ENCODE measurements at places on chromosomes 2 and 18.

DNA sequence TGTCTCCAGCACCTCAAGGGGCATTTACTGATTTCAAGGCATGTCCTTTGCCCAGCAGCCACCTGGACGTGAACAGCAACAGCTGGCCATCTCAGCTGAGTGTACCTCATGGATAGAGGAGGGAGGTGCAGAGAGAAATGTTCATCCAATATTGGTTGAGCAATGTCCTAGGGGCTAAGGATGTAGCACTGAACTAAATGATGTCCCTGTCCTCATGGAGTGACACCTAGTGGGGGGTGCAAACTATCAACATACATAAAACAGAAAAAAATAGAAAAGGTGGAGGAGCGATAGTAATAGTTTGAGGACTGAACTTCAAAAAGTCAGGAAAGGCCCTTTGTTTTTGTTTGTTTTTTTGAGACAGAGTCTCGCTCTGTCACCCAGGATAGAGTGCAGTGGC lies 4.8 kb upstream of the UGGT1 start:
- DNase-seq, result no peak

DNA sequence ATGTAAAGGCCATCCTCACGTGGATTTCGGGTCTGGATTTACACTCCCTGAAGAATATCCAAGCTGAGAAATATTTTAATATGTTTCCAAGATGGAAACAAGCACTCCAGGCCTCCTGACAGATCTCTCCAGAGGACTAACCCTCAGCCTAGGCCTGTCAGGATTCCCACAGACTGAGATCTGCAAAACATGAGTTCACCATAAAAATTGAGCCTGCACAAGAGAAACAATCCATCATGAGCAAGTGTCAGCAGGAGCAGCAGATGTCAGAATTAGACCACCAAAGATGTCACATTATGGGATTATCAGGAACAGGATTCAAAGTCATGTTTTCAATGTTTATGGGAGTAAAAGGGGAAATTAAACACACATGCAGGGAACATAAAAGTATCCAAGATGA lies 191.3 kb downstream of the TFCP2L1 start:
- DNase-seq, result no peak

DNA sequence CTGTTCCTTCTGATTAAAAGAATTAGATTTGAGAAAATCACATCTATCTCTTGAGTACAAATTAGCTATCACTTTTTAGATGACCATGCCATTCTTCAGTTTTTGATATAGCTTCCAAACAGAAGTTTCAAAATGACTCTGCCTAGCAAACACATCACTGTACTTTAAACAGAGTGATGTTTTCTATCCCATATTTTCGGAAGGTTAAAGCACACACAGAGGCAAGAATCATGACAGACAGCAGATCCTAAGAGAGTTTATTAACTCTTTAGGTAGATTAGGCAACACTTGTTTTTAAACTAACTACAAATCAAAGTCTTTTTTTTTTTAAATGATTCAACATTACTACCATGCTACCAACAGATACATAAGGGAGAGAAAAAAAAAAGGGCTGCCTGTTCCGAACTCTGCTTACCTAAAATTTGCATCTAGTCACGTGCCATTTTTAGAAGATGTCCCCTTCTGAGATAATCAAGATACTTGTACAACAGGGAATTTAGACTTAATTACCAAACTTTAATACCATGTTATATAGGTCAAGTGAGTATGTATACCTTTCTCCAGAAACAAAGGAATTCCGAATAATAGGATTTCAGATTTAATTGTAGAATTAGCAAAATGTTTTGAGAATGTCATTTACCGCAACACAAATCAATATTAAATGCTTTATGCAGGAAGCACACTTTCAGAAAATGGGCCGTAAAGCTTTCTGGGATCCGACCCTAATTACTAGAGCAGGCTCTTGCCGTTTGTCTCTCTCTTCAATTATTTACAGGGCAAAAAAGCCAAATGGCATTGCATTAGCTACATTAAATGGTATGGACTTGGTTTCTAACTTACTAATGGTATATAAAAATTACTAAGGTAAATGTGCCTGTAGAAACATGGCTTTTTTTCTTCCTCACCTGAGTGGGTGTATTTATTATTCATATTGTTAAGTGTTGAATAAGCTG lies 2.6 kb downstream of the RBMS1 start:
- DNase-seq, result no peak

GRCh38 chr2:177783091-177783490 lies 289.5 kb downstream of the PDE11A start:
- peak; percentile 68 for DNase-seq

GRCh38 chr2:211516537-211516936 lies 960.1 kb downstream of the CPS1 start:
- no peak for DNase-seq

Data from RCC 7860 (cell line).